ENCODE measurements at places on chromosomes 6 and 20.
A peak's percentile ranks its signal among the peaks of the same experiment; 100 is the strongest.

DNA sequence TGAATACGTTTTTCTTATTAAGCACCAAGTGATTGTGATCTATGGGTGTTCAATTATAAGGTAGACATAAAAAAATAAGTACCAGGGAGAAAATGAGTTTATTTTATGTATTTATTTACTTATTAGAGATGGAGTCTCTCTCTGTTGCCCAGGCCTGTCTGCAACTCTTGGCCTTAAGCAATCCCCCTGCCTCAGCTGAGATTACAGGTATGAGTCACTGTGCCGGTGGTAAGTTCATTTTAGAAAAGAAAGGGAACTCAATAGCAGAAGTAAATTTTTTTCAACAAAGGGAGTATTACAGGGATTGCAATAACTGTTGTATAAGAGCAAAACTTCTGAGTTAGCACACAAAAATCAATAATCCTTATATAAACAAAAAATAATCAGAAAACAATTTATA lies 98.7 kb upstream of the FUT9 start:
- DNase-seq = no peak

DNA sequence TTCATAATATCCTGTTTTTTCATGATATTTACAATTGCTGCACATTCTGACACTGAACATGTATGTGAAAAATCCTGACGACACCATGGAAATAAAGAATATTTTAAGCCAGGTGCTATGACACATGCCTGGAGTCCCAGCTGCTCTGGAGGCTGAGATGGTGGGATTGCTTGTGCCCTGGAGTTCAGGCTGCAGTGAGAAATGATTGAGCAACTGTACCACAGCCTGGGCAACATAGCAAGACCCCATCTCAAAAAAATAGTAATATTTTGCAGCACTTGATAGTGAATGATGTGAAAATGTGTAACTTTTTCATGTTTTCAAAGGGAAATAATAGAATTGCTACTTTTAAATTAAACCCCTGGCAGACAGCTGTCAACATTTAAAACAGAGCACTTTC lies 137.1 kb downstream of the ADGRG6 start:
- no peak for DNase-seq

GRCh38 chr20:32702706-32703425 lies 29.1 kb upstream of the C20orf203 start:
- DNase-seq = no peak

DNA sequence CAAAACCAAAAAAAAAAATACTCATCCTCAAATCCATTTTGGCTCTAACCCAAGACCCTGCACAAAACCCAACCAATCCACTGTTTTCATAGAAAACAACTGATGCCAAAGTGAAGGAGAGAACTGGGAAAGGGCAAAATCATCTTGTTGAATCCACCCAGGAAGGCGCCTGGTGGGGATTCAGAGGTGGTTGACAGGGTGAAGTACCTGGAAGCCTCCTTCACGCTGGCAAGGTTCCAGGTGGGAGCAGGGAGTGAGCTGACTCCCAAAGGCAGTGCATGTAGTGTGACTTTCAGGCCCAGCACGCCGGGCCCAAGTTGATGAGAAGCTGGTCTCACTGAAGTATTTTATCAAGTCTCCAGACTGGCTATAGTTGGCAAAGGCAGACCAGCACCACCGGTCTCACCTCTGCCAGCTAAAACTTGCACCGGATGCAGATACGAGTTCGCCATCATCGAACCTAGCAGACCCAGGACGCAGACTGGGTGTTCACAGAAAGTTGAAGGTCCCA lies 16.5 kb downstream of the PPP1R10 start:
- no peak for DNase-seq

GRCh38 chr6:81747327-81747726 lies 5.2 kb downstream of the TENT5A start:
- no peak for DNase-seq

DNA sequence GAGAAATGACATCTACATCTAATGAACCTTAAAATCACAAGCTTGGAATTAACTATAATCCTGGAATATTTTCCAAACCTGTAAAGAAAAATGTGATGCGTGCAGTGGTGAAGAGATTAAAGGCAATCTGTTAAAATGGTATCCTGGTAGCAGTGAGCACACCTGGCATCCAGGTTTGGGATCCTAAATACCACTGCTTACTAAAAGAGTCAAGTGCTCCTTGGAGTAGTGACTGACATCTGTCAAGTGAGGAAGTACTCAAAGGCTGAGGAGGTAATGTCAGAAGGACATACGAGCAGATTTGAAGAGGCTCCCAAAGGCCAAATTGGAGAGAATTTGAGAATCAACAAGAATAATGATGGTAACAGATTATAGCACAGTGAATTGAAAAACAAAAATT lies 32.8 kb downstream of the PCMT1 start:
- no peak for DNase-seq

GRCh38 chr20:15866916-15867730 lies 706.1 kb downstream of the KIF16B start:
- no peak for DNase-seq

GRCh38 chr20:9375221-9375681 lies 139.1 kb upstream of the LAMP5 start:
- DNase-seq = no peak

DNA sequence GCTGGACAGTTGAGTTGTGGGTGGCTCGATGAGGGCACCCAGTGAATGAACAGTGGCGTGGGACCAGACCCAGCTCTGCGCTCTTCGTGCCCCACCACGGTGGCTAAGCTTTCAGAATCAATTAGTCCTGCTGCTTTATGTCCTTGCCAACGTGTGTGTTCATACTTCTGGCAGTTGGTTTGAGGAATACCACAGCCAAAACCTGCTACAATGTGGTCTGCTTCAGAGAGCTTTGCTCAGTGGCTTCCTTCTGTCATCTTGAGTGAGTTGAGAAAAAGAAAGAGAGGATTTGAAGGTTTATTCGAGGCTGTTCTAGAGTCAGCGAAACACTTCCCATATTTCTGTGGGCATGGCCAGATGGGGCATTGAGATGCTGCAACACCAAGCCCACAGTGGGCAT lies 39.5 kb upstream of the SLC22A2 start:
- no peak for DNase-seq

- peak; percentile 59 for DNase-seq
Measured at GRCh38 chr6:46781478-46782378, 11.5 kb upstream of the MEP1A start.

- DNase-seq = no peak
Measured at GRCh38 chr6:151240791-151241642, 1.2 kb downstream of the AKAP12 start.

DNA sequence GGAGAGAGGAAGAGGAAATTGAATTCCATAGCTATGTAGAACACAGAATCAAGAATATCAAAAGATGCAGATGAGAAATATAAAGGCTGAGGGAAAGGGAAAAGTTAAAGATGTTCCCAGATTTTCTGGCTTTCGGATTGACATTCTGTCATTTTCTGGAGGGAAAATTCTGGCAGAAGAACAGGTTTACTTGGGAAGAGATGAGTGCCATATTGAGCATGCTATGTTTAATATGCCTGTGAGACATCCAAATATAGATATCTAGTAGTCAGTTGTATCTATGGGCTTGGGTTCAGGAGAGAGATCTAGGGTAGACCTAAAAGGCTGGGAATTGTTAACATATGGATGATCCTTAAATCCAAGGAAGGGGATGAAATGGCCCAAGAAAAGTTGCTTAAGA lies 181.9 kb upstream of the ARG1 start:
- DNase-seq = no peak

- no peak for DNase-seq
Measured at GRCh38 chr6:89729818-89730217, 89.8 kb downstream of the MDN1 start.

GRCh38 chr6:7489376-7489775 lies 52.1 kb upstream of the DSP start:
- DNase-seq = no peak

DNA sequence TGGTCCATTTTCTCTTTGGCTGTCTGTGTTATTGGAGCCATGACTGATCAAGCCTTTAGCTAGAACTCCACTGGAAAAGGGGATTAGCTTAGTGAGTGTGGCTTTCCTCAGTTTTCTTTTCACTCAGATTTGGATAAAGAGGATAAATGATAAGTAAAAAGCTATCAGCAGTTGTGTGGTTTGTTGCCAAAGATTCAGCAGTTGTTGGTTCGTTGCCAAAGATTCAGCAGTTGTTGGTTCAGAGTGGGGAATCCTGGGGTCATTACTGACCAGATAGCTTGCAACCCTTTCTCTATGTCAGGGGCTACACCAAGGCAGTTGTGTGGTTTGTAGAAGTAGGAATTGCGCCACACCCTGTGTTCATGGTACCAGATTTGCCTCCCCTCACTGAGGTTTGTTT lies 107.7 kb upstream of the SCP2D1 start:
- DNase-seq = no peak

DNA sequence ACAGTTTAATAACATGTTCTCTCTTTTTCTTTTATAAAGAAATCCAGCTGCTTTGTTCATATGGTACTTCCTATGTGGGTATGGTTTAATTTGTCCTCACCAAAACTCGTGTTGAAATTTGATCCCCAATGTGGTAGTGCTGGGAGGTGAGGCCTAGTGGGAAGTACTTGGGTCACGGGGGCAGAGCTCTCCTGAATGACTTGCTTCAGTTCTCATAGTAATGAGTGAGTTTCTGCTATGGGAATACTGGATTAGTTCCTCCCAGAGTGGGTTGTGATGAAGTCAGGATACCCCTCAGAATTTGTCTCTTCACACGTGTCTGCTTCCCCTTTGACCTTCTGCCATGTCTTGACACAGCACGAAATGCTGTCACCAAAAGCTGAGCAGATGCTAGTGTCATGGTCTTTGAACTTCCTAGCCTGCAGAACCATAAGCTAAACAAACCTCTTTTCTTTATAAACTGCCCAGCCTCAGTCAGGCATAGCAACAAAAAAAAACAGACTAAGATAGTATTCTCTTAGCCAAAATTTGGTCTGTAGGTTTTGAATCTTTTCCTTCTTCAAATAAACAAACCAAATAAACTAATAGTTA lies 87.8 kb upstream of the HS3ST5 start:
- DNase-seq = no peak

- DNase-seq = no peak
Measured at GRCh38 chr6:87830907-87831306, 128.9 kb upstream of the AKIRIN2 start.

GRCh38 chr6:39114388-39114703 lies 640 bp downstream of the SAYSD1 start:
- no peak for DNase-seq

DNA sequence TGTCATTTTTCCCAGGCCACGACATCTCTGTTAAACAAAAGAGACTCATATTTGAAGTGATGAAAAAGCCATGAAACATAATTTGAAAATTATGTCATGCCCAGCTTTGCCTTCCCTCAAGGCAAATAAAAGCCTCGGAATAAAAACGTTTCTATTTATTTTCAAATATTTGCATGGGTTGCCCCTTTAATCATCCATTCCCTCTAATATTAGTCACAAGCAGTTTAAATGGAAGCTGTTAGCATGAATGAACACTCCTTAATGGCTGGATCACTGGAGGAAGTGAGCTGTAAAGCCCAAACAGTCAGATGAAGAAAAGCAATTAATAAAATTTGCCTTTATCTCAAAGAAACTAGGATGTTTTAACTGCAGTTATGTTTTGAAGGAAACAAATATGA lies 69.3 kb upstream of the STMND1 start:
- no peak for DNase-seq

DNA sequence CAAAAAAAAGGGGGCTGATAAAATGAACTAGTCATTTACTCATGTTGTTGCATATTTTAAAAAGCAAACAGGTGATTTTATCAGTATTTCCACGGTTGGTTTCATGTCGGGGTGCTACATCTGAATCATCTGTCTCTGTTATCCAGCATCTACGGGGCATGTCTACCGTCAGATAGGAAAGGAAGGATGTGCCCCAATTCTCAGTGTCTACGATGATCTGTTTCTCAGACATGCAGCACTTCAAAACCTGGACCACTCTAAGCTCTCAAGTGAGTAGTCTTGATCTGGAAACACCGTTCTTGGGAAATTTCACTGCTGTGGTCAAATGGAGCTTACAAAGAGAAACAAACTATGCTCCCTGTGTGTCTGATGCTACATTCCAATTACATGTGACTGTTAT lies 240.3 kb upstream of the TAB2 start:
- DNase-seq = no peak

- no peak for DNase-seq
Measured at GRCh38 chr20:38308447-38308846, 4.5 kb downstream of the BPI start.

- DNase-seq = no peak
Measured at GRCh38 chr6:100455230-100456124, 9.2 kb downstream of the SIM1 start.

DNA sequence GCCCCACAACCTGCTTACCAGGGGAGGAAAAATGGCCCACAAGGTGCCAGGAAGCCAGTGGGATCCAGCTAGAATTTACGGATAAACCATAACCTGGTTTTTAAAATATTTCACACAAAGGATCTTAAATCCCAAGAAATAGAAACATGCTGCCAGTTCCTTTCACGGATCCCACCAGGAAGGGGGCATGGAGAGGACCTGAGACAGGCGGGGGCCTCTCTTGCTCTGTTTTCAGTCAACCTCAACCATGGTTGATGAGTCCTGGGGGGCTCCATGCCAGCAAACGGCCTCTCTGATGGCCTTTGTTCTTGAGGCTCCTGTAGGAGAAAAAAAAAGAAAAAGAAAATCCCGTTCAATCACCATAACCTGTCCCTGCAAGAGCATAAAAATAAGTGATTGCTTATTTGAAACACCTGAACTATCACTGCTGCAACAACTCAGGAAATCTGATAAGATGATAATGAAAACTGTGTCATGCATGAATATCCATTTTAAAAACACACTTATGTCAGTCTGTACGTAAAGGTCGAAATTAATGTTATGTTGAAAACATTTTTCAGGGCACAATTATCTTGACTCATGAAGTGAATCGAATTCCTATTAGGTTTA lies 125.8 kb upstream of the CST7 start:
- no peak for DNase-seq

DNA sequence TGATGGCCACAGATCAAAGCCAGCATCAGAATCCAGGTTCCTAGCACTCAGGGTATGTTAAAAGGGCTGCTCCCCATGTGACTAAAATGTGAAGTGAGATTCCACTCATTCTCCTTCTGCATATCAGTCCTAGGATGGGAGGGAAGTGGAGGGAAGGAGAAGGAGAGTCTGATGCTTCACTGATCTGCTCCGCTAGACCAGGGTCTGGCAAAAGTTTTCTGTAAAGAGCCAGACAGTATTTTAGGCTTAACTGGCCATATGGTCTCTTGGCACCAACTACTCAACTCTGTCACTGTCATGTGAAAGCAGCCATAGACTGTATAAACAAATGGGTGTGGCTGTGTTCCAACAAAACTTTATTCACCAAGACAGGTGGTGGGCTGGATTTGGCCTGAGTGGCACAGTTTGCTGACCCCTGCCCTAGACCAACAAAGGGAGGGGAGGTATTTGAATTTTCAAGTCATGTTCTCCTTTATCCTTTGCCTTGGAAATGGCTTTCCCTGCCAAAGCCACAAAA lies 22.6 kb downstream of the GHRH start:
- no peak for DNase-seq

GRCh38 chr20:29079769-29080690 lies 2177.4 kb upstream of the DEFB115 start:
- peak; percentile 85 for DNase-seq

GRCh38 chr20:40646813-40647212 lies 42.2 kb downstream of the MAFB start:
- DNase-seq = no peak

All from GM12865 (cell line).